ENCODE measurements at places on chromosomes 1 and 21.

DNA sequence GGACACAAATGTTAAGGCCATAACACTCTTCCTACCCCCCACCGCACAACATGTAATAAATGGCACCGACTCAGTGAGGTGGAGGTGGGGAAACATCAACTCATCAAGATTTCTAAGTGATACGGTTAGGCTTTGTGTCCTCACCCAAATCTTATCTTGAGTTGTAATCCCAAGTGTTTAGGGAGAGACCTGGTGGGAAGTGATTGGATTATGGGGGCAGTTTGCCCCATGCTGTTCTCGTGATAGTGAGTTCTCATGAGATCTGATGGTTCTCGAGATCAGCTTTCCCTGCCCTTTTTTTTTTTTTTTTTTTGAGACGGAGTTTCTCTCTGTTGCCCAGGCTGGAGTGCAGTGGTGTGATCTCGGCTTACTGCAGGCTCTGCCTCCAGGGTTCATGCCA lies 51.0 kb upstream of the ACTL8 start:
- DNase-seq = no peak

- peak; percentile 34 for DNase-seq
Measured at GRCh38 chr1:175319112-175319911, 126.7 kb upstream of the KIAA0040 start.

DNA sequence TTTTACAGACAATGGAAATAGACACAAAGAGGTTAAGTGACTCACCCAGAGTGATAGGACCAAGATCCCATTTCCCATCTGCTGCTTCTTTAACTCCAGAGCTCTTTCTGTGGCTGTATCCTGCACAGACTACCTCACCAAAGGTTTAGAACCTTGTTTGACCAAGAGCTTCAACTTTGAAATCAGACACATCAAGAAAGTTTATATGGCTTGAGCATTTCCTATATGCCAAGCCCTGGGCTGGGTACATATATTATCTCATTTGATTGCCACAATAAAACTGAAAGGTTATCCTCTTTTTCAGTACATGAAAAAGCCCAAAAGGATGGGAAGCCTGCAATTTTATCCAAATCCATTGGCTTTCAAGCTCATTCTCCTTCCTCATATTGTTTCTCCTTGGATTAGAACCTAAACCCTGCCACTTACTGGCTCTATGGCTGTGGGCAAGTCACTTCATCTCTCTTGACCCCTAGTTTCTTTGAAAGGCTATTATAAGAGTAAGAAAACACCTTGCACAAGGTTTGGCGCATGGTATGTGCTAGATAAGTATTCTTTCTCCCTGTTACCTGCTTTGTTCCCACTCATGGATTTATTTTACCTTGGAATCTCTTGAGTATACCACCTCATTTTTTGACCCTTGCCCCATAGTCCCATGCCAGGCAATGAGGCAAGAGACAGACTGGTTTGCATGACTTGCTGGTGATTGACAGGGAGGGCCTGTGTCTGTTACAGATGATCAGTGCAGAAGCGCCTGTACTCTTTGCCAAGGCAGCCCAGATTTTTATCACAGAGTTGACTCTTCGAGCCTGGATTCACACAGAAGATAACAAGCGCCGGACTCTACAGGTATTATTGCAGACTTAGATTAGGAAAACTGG lies 34.5 kb upstream of the KCNQ4 start:
- DNase-seq = no peak

GRCh38 chr1:180901076-180901990 lies 11.4 kb upstream of the KIAA1614 start:
- no peak for DNase-seq

GRCh38 chr1:37755951-37756560 lies 8.9 kb downstream of the EPHA10 start:
- no peak for DNase-seq

DNA sequence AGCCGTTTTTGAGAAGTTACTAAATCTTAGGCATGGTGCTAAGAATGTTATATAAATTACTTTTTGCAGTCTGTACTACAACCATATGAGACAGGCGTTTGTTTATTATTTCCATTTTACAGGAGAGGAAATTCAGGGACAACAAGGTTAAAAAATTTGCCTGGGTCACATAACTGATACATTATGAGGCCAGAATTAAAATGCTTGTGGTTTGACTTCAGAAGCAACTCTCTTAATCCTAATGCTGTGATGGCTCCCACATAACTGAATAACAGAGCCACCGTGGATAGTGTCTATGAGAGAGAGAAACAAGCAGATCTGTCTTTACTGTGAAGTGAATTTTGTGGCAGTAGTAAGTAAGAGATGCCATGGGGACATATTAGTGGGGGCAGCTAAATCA lies 184.9 kb downstream of the NCAM2 start:
- peak; percentile 35 for DNase-seq

DNA sequence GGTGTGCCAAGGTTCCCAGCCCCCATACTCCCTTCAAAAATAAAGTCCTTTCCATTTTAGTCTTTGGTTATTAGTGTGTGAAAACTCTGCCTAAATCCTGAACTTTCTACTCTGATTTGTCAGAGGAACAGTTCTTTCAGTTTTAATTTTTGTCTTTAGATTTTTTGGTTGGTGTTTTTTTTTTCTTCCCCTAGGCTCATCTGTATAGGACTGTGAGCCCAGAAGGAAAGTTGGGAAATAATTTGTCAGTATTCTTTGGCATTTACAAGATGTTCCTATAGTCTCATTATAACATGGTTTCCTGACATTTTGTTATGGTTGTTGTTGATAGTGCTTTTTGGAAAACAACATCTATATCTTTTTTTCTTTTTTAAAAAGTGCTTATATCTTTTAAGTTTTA lies 38.0 kb downstream of the LAMC1 start:
- no peak for DNase-seq

- DNase-seq = no peak
Measured at GRCh38 chr1:57423656-57424211, at the start of gene DAB1. TSS of gene DAB1 (minus strand) at chr1:57424060. CDS start at chr1:57291030, 133,030 bp downstream.

GRCh38 chr1:49408346-49408745 lies 615.4 kb downstream of the AGBL4 start:
- no peak for DNase-seq

Data from amniotic epithelial cell (primary cell).